NCI-H2081 treated with DMSO at 0.1 percent for 48 hours (cell line): ENCODE measurements at places on chromosomes 2 and 18.

DNA sequence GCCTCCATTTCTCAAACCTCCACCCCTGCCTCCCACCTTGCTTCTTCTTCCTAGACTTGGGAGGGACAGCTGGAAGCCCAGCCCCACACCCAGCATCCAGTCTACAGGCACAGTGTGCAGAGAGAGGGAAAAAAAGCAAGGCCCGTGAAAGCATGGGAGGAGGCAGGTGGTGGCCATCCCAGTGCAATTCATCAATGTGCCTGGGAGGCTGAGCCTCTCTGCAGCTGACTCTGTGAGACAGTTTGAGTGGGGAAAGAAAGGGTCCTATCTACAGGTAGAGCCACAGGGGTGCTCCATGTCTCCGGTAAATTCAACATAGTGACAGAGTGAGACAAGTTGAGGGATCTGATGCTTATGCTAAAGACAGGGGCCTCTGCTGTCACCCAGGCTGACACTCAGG lies 340.6 kb downstream of the DYSF start:
- DNase-seq, result no peak

GRCh38 chr2:26195040-26195984 lies 22.4 kb downstream of the GAREM2 start:
- no peak for DNase-seq

DNA sequence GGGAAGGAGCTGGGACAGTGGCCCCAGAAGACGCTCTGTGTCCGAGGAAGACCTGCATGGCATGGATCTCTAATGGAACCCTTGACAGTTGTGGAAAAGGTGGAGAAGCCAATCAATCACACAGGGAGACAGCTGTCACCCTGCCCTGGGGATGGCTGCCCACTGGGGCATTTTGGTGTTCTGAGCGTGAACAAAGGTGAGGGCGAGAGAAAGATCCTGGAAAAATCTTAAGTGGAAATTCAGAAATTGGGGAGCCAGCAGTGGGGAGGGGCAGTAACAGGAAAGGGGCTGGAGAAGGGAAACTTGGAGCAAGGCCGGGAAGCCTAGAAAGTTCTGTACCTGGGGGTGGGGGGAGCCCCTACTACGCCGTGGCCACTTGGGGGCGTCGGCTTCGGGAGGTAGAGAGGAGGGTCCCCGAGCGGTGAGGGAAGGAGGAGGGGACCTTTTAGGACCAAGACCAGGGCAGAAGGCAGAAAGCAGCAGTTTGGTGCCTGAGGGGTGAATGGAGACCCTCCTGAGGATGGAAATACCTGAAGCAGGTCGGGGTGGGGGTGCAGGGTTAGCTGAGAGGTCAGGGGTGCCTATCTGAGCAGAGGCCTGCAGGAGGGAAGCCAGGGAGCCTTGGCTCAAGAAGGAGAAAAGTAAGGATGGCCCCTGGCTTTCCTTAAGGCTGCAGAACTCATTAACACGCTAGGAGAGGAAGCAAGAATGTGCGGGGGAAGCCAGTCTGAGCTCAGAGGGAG lies 30.0 kb downstream of the NGEF start:
- no peak for DNase-seq

- DNase-seq, result no peak
Measured at GRCh38 chr18:26703170-26703930, 155.0 kb upstream of the KCTD1 start.

DNA sequence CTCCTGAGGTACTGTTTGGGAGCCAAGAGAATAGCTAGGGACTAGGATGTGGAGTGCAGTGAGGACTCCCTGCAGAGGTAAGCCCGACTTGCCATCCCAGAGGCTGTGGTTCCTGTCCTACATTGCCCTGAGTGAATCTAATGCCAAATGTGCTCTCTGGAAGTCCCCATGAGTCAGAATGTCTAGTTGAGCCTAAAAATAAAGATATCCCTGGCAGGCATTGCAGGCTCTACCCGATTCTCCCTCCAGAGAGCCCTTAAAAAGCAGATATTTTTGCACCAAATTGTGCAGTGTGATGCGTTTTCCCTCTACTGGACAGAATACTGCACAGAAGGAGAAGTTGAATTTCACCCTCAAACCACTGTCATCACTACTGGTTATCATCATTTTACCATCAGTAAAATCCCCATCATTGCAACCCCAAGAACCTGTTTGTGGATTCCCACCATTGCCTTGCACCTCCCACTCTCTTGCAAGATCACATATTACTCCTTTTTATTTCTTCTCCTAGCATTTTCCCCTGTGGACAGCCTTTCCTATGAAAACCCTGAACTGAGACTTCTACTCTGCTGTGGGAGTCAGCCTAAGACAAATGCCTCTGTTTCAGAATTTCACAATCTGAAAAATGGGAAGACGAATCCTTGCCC lies 98.0 kb downstream of the MARCHF4 start:
- DNase-seq, result no peak

DNA sequence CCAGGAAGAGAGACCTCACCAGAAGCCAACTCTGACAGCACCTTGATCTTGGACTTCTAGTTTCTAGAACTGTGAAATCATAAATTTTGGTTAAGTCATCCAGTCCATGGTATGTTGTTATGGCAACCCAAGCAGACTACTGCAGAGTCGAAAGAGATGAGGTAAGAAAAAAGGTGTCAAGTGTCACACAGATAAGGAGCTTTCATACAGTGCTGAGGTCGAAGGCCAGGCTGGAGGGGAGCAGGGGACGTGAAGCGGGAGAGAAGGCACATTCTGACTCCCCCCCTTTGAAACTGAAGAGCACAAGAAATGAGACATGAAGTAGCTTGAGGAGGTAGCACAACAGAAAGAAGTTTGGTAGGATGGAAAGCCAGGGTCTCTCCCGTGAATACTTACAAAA lies 110.4 kb downstream of the ALK start:
- DNase-seq, result no peak

GRCh38 chr2:12818416-12819102 lies 101.8 kb downstream of the TRIB2 start:
- no peak for DNase-seq

GRCh38 chr2:223508372-223508771 lies 93.8 kb downstream of the SCG2 start:
- no peak for DNase-seq

- no peak for DNase-seq
Measured at GRCh38 chr2:169637620-169638019, 53.5 kb downstream of the PPIG start.

DNA sequence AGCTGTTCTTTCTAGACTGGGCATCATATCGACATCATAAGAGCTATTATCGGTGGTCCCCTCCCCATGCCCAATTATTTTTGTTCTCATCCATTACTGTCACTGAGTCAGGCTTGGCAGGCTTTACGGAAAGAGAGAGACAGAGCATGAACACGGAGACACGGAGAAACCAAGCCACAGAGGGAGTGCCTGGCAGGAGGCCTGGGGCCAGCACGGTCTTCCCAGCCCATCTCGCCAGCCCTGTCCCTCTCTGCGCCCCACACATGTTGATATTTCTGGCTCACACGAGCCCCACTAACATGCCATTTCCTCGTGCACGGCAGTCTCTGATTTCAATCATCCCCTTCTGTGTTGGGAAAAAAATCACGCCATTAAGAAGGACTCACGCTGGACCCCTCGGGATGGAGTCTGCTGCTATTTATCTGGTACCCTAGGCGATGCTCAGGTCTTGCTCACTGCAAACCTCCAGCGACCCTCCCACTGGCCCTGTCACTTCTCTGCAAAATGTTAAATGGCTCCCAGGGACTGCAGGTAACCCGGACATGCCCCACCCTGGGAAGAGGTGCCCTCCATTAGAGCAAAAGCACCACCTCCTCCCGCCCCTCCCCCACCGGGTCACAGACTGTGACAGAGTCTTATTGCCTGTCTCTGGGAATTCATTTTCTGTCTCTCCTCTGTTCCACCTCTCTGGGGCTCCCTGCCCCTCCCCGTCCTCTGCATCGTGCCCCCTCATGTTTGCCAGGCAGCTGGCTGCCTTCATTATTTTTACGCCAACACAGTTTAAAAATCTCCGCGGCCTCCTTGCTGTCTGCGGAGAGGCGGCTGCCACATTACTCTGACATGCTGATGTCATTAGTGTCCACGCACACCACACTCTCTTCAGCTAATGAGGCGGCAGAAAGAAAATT lies 40.1 kb upstream of the GBX2 start:
- no peak for DNase-seq

DNA sequence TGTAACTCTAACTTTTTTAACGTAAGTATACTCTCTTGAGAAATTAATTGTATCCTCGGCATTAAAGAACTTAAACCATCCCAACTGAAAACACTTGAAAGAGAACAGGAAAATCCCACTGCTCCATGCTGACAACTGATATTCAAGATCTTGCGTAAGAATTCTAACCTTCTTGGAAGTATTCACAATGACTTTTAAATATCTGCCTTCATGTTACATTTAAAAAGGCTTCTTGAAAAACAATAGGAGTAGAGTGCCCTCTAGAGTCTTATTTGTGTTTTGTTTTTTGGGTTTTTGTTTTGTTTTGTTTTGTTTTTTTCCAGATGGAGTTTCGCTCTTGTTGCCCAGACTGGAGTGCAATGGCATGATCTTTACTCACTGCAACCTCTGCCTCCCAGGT lies 65.4 kb upstream of the DNAJC10 start:
- no peak for DNase-seq

- DNase-seq, result no peak
Measured at GRCh38 chr2:218327451-218328210, 29.0 kb upstream of the CATIP start.

DNA sequence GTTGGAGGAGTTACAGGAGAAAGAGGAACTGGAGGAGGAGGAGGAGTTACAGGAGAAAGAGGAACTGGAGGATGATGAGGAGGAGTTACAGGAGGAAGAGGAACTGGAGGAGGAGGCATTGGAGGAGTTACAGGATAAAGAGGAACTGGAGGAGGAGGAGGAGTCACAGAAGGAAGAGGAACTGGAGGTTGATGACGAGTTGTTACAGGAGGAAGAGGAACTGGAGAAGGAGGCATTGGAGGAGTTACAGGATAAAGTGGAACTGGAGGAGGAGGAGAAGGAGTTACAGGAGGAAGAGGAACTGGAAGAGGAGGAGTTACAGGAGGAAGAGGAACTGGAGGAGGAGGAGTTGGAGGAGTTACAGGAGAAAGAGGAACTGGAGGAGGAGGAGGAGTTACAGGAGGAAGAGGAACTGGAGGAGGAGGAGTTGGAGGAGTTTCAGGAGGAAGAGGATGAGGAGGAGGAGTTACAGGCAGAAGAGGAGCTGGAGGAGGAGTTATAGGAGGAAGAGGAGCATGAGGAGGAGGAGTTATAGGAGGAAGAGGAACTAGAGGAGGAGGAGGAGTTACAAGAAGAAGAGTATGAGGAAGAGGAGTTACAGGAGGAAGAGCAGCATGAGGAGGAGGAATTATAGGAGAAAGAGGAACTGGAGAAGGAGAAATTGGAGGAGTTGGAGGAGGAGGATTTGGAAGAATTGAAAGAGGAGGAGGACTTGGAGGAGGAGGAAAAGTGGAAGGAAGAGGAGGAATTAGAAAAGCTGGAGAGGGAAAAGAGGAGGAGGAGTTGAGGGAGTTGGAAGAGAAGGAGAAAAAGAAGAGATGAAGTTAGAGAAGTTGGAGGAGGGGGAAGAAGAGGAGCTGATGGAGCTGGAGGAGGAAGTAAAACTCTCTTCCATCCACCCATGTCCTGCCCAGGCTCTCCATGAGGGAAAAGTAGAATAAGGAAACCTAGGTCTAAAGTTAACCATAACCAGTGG lies 37.2 kb downstream of the CLASP1 start:
- no peak for DNase-seq

DNA sequence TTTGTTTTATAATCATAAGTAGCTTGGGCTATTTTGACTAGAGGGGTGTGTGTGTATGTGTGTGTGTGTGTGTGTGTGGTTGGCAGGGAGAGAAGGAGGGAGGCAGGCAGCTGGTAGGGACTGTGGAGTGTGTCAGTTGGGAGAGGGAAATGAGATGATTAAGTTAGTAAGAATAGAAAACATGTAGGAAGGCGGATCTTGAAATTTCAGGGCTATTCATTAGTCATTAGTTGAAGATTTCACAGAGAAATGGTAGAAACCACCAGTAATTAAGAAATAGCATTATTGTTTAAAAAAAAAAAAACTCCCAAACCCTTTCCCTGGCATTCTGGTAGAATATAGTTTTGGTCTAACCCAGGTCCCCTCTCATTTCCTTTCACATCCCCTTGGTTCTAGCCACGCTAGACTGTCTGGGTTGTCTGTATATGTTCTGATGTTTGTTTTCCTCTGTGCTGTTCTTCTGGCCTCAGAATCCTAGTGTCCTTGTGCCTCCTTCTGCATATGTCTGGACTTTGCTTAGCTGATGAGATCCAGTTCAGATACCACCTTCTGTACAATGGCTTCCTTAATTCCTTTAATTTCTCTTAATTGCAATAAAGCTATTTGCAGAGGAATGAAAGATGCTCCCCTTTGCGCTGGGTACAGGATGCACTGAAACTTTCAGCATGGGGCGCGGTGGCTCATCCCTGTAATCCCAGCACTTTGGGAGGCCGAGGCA lies 161.6 kb downstream of the NEDD4L start:
- no peak for DNase-seq
